ENCODE measurements at places on chromosomes 16 and 17.

DNA sequence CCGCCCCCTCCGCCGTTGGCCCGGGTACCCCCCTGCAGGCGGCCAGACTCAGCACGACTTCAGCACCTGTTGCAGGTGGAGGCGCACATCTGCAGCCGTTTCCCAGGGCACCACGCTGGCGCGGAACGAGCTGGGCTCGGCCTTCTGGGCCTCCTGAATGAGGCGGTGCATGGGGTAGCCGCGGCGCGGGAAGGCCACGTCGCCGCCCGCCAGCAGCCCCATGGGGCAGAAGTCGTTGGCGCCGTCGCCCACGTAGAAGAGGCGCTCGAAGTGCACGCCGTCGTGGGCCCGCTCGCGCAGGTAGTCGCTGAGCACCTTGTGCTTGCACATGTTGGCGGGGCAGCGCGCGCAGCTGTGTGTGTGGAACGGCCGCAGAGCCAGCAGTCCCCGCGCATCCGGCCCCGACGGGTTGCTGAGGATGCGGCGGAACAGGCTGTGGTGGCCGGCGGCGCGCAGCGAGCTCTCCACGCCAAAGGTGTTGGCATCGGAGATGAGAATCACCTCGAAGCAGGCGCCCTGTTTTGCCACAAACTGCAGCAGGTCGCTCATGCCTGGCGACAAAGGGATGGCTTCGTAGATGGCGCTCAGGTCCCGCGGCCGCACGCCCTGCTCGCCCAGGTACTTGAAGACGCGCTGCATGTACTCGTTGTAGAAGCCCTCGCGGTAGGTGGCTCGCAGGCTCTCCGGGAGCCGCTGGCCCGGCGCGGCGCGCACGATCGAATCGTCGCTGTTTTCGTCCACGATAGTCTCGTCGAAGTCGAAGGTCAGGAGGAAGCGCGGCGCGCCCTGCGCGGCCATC lies 6.2 kb downstream of the PHOSPHO1 start:
- no peak for DNase-seq

- no peak for DNase-seq
Measured at GRCh38 chr17:64155129-64155528, 25.2 kb upstream of the ERN1 start.

- DNase-seq = peak; percentile 98
Measured at GRCh38 chr17:63433746-63434591, 12.1 kb downstream of the CYB561 start.

DNA sequence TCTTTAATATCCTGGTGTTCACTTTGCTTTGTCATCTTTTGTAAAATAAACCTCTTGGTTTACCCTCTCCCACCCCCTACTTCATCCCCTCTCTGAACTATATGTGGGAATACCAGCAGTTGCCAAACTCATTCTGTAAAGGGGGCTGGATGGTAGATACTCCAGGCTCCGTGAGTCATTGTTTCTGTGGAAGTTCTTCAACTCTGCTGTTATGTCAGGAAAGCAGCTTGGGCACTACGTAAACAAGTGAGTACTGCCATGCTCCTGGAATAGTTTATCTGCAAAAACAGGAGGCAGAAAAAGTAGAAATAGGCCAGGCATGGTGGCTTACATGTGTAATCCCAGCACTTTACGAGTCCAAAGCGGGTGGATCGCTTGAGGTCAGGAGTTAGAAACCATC lies 17.6 kb downstream of the MVP start:
- no peak for DNase-seq

- peak; percentile 27 for DNase-seq
Measured at GRCh38 chr16:54503856-54504219, 217.3 kb upstream of the IRX3 start.

GRCh38 chr16:67857547-67858233 lies 10.2 kb upstream of the CENPT start:
- DNase-seq = peak; percentile 99

- no peak for DNase-seq
Measured at GRCh38 chr17:3385869-3386816, at the start of gene OR3A2. OR3A2 (minus strand) TSS chr17:3386308.

DNA sequence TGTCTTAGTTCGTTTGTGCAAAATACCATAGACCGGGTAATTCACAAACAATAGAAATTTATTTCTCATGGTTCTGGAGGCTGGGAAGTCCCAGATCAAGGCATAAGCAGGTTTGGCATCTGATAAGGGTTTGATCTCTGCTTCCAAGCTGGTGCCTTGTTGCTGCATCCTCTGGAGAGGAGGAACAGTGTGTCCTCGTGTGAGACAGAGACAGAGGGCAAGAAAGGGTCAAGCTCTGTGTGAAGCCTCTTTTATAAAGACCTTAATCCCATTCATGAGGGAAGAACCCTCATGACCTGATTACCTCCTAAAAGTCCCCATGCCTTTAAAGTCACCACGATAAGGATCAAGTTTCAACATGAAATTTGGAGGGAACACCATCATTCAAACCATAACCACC lies 55.8 kb upstream of the TANC2 start:
- no peak for DNase-seq

DNA sequence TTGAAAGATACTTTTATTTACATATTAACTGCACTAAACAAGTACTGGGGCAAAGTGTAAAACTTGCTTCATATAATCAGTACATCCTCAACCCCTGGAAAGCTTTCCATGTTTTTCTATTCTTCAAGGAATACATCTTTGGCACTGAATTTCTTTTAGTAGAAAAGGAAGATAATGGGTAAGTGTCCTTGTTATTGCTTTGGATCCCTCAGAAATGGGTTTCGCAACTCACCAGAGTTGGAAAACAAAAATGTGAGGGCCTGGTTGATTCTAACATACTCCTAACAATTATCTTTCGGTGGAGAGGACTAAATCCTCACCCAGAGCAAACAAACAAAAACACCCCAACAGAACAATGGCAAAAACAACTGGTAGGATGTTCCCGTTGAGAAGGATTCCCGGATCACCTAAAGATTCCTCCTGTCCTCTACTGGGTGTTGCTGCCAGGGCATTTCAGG lies 120.4 kb downstream of the PARN start:
- peak; percentile 54 for DNase-seq

DNA sequence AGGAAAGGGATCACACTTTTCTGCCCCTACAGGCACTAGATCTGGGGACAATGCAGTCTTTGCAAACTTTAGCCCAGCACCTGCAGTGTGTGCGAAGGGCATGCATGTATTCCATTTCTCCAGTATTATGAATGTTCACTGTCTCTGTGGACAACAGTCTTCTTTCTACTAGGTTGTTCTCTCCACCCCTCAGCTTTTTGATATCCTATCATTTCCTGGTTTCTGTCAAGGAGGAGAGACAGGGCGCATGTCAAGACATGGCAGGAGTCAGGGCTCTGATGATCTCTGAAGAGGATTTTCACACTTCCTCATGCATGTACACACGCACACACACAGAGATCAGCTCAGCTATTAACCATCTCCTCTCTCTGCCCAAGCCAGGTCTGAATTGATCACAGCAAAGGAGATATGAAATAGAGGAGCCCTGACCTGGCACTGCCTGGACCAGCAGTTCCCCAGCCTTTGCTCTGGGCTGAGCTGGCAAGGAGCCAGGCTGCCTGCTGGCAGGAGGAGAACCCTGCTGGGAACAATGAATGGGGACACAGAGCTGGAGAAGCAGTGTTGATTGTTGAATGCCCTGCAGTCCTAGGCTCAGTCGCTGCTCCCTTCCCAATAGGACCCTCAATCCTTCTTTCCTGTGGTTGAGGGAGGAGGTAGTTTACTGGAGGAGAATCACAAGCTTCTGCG lies 2.6 kb downstream of the GPR179 start:
- DNase-seq = no peak

DNA sequence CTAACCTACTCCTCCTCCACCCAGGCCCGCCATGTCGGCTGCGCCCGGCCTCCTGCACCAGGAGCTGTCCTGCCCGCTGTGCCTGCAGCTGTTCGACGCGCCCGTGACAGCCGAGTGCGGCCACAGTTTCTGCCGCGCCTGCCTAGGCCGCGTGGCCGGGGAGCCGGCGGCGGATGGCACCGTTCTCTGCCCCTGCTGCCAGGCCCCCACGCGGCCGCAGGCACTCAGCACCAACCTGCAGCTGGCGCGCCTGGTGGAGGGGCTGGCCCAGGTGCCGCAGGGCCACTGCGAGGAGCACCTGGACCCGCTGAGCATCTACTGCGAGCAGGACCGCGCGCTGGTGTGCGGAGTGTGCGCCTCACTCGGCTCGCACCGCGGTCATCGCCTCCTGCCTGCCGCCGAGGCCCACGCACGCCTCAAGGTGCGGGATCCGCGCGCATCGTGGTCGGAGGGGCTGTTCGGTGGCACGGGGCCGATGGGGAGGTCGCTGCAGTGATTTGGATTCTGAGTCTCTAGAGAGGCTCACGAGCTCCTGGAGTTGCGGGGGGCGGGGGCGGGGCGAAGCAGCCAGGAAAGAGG lies 878 bp downstream of the TRIM72 start:
- no peak for DNase-seq

- peak; percentile 72 for DNase-seq
Measured at GRCh38 chr16:69123910-69124309, 8.5 kb downstream of the CHTF8 start.

DNA sequence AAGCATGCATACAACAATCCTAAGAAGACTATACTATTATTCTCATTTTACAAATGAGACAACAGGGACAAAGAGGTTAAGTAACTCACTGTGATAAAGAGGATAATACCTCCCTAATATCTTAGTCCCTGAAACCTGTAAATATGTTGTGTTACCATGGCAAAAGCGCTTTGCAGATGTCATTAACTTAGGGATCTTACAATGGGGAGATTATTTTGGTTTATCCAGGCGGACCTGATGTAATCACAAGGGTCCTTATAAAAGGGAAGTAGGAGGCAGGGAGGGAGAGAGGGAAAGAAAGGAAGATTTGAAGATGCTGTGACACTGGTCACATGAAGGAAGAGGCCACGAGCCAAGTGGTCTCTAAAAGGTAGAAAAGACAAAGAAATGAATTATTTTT lies 164.7 kb downstream of the CNTNAP4 start:
- no peak for DNase-seq

GRCh38 chr17:40063187-40063771 lies 514 bp downstream of the THRA start:
- DNase-seq = peak; percentile 37

DNA sequence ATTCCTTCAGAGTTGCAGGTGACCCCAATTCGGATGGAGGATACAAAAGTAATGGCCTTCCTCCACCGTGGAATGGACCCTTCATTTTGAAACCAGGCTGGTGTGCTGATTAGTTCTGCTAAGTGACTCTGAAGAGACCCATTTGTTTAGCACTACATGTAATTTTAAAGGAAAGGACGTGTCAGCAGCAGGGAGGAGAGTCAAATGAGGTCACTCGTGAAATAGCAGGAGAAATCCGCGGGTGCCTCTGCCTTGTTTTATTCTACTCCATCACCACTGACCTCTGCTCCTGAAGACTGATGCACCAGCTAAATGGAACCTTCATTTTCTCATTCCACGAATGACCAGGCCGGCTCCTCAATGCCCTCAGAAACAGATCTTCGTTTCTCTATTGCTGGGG lies 589.2 kb downstream of the CDH11 start:
- DNase-seq = no peak

GRCh38 chr17:44417553-44417952 lies 28.1 kb upstream of the ITGA2B start:
- peak; percentile 78 for DNase-seq

DNA sequence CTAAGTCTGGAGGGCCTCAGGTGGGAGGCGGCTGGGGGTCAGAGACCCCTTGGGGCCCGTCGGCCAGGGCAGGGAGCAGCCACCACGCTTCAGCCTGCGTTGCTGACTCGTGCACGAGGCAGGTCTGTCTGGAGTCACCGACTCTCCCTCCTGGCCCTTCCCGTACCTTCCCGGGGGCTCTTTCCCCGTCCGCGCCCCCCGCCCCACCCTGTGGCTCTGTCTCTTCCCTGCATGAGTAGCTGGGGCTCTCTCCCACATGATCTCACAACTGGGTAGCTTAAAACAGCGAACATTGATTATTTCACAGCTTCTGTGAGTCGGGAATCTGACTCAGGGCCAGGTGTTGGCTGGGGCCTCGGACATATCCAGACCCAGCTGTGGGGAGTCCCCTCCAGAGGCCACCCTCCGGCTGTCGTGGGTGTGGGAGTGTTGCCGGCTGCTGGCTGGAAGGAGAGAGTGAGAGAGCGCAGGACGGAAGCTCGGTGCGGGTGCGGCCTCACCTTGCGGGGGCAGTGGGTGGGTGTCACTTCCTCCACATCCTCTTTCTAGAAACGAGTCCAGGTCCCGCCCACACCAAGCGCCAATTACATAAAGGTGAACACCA lies 17.3 kb downstream of the BAHCC1 start:
- DNase-seq = no peak

GRCh38 chr16:66103211-66103610 lies 263.3 kb upstream of the CDH5 start:
- peak; percentile 52 for DNase-seq

DNA sequence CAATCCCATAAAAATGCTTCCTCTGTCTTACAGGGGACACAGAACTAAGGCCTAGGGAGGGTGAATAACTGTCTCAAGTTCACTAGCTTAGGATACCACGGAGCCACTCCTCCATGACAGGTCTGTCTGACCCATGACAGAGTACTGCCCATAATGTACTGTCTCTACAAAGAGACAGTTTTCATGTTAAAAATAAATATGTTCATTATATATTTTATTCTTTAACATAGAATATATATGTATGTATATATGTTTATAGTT lies 28.3 kb upstream of the DYNLRB2 start:
- no peak for DNase-seq

DNA sequence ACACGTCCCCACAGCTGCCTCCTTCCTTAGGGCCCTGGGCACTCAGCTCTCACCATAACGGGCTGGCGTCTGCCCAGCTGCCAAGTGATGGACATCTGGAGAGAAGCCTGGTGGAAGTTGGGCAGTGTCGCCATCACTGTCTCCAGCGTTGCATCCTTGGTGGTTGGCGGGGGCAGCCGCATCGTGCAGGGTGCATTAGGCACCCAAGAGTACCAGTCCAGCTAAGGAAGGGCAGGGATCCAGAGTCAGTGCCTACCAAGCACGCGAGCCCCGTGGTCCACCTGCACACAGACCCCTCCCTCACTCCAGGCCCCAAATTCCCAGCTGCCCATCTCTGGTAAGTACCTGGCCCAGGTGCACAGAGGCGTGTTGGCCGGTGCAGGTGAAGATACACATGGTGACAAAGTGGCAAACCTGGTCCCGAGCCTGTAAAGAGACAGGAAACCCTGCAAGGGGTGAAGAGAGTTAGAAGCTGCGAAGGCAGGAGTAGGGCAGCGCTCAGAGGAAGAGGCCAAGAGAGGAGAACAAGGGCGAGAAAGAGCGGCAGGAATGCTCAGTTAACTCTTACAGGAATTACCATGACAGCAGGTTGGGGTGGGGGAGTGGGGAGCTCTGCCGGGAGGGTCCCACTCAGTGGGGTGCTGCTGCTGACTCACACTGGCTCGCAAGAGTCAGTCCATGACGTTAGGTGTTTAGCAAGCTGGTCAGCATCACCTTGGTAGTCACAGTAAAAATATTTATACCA lies 9.5 kb downstream of the ALOX15 start:
- no peak for DNase-seq

DNA sequence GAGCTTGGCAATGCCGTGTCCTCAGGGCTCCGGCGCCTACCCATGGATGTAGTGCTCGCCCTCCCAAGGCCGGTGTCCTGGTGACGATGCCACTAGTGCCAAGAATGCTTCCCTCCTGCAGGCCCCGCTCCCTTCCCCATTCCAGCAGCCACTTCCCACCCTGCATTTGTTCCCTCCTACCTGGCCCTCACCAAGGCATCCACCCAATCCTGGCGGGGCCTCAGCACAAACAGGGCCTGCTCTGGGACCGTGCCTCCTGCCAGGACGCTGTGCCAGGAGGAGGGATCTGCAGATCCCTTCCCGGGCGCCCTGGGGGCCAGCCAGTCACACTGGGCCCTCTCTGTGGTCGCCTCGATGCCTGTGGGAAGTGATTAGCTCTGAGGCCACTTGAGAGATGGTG lies 25.1 kb downstream of the ABR start:
- DNase-seq = no peak

GRCh38 chr17:11712456-11712855 lies 114.2 kb downstream of the DNAH9 start:
- DNase-seq = no peak
